Ascending aorta (tissue), 2 donors: ENCODE measurements at places on chromosomes 4 and X.

- no peak for DNase-seq
Measured at GRCh38 chr4:159144112-159144694, 41.3 kb downstream of the RAPGEF2 start.

DNA sequence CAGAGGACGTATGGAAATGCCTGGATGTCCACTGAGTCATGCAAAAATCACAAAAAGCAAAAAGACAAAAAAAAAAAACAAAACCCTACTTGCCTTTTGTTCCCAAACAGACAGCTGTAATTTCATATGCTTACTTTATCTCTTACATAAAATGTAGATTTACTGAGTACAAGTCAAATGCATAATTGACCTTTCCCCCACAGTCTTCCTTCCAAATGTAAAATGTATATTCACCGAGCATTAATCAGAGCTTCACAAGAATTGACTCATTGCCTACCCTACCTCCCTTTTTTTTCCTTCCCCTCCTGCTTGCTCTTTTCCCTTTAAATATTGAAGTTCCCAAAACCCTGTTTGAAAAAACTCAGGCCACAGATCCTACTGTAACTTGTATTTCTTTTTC, 32.5 kb upstream of the TMPRSS11B start:
- DNase-seq = no peak

GRCh38 chr4:78863254-78863869, 75.9 kb downstream of the PAQR3 start:
- DNase-seq = no peak

DNA sequence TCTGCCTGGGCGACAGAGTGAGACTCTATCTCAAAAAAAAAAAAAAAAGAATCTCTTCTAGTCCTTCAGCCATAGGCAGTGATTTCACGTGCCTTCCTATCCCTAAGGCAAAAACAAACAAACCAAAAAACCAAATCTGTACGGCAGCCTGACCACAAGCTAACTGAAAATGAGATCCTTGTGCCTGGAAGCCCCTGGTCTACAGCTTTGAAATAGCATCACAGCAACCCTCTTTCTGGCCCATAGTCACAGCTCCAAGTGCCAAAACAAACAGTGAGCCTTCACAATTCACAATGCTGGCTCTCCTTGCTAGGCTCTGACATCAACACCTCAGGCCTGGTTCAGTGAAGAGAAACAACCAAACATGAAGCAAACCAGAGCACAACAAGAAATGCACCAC, 46.1 kb downstream of the TMEM150C start:
- DNase-seq = no peak

- DNase-seq = no peak
Measured at GRCh38 chr4:66091786-66092185, 421.5 kb upstream of the EPHA5 start.

GRCh38 chr4:183823434-183823833, 81.7 kb upstream of the STOX2 start:
- no peak for DNase-seq

GRCh38 chrX:14630733-14631132, 101.4 kb downstream of the GLRA2 start:
- DNase-seq = no peak

DNA sequence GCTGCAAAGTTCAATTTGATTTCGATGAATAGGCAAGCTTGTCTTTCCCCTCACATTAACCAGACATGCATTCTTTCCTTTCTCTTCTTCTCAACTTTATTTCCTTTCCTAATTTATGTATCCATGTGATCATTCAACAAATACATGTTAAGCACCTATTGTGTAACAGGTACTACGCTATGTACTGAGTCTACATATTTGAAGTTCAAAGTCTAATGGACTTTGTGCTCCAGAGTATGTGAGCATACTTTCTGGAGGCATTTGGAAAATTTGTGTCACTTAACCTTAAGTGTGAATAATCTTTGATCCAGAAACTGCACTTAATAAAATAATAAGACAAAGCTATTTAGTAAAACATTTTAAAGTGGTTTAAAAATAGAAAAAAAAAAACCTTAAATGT, 675.3 kb upstream of the CT83 start:
- no peak for DNase-seq

GRCh38 chr4:52752936-52753335, 1.7 kb upstream of the ERVMER34-1 start:
- DNase-seq = no peak

GRCh38 chrX:54529151-54529550, 868 bp upstream of the GNL3L start:
- no peak for DNase-seq

DNA sequence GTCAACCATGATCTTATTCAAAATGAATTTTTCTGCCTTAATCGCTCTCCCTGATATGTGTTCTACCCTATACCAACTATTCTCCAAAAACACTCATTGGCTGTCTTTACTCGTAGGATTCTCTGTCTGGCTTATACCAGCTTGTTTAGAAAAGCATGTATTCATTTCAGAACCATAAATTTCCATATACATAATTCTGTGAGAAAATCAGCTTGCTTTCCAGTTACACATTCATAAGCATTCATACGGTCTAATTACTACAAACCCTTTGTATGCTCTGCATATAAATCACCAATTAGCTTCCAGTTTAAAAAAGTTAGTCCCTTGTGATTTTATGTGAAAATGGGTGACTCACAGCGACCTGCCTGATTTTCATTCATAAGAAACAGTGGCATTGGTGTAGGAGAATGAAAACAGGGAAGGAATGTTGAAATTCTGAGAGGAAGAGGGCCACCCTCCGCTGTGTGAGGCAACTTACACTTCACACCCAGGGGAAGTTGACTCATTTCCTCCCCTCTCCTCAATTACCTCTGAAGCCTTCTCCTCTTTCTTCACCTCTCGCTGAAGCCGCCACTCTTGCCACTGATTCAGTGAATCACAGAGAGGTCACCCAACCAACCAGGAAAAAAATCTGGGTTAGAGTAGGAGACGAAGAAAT, 63.3 kb downstream of the MEPE start:
- DNase-seq = peak; percentile 23

DNA sequence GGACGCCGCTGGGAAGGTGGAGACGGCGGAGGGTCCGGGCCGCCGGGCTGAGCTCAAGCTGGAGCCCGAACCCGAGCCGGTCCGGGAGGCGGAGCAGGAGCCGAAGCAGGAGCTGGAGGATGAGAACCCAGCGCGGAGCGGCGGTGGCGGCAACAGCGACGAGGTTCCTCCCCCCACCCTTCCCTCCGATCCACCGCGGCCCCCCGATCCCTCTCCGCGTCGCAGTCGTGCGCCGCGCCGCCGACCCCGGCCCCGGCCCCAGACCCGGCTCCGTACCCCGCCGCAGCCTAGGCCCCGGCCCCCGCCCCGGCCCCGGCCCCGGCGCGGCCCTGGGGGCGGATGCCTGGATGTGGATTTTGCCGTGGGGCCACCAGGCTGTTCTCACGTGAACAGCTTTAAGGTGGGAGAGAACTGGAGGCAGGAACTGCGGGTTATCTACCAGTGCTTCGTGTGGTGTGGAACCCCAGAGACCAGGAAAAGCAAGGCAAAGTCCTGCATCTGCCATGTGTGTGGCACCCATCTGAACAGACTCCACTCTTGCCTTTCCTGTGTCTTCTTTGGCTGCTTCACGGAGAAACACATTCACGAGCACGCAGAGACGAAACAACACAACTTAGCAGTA, 483 bp downstream of the USP27X start:
- DNase-seq = no peak

GRCh38 chr4:54499308-54500074, 158.3 kb upstream of the KIT start:
- no peak for DNase-seq
